ENCODE measurements at places on chromosomes 3 and 15.

DNA sequence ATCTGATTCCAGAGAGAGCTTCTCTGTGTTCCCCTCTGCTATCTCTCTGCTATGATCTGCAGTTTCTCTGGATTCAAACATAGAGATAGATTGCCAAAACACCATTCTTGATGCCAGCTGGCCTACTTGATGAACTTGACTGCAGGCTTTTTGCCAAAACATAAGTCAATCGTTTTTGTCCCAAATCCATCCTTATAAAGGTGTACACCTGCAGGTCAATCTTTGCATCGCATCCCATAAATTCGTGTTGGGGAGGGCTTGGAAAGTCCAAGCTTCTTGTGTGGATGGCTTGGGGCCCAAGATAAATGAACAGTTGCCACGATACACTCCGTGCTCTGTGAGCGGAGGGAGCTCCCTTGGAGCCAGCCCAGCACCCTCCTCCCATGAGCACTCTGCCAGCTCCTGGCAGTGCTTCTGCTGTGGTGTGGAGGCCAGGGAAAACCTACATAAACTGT, 2.7 kb downstream of the CERS3 start:
- no peak for DNase-seq

DNA sequence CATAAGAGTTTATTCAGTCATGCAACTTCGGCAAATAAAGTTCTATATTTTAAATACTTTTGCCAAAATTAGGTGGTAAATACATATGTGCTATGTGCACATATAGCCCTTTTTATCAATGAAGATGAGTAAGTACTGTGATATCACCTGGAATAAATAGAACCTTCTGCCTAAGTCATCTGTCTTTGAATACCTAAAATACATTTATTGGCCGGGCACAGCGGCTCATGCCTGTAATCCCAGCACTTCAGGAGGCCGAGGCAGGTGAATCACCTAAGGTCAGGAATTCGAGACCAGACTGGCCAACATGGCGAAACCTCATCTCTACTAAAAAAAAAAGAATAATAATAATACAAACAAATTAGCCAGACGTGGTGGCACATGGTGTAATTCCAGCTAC, 73.8 kb upstream of the FLNB start:
- DNase-seq = no peak

DNA sequence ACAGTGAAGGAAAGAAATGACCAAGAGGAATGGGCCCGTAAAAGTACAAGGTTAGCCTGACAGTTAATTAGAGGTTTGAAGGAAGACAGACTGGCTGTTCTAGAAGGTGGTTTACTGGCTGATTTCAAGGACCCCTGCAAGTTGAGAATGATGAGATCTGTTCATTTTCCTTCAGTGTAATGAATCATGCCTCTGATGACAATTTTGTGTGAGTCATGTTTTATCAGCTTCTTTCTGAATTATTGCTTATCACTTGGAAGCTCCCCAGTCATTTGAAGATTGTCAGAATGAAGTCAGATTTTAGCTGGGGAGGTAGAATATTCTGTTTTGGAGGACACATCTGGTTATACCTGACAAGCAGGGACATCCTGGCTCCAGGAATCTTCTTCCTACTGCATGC, 50.6 kb downstream of the DRD3 start:
- no peak for DNase-seq

GRCh38 chr3:183188895-183189462, 26.4 kb upstream of the LAMP3 start:
- no peak for DNase-seq

DNA sequence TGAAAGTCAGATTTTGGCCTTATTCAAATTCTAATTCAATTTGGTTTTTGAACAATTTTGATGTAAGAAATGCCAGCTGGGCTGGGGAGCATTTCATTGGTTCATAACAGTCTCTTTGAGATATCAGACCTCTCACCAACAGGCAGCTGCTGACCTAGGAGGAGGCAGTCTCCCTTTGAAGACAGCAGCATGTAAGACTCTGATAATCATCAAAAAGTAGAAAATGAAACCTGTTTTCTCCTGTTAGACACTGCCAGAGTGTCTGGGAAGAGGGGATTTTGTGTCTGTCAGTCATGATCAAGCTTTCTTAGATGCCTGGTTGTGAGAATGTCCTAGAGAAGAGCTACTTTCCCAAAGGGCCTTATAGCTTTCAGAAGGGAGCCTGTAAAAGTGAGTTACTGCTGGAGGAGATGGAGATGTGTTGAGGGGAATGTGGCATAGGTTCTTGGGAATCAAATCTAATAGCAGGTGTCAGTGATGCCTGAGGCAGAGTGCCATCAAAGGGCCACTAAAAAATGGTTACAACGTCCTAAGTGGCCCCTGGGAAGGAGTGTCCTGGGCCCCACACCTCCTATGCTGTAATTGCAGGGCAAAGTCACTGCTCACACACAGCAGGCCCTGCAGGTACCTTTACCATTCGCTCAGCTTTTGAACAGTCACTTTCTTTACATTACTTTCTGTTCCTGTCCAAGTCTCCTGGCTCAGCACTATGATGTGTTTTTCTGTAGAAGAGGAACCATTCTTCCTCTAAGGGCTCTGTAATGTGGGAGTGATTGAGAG, 43.1 kb downstream of the FSTL1 start:
- no peak for DNase-seq

GRCh38 chr3:159166899-159167586, 365.2 kb downstream of the MFSD1 start:
- no peak for DNase-seq

- DNase-seq = no peak
Observed at GRCh38 chr3:177673112-177673914, 476.0 kb upstream of the TBL1XR1 start.

DNA sequence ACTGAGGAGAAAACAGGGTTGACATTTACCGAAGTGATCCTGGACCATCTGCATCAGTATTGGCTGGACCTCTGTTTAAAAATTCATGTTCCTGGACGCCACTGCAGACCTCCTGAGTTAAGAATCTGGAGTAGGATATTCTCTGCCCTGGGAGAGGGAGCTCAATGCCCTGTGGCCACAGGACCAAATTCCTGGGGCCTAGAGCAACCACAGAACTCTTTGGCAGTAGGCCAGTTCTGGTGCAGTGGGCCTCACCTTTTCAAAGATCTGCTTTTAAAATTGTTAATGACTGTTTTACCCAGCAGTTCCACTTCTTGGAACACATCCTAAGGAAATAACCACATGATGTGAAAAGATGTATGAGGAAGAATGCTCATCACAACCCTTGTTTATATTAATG, 133.3 kb upstream of the ADPGK start:
- no peak for DNase-seq

- DNase-seq = no peak
Observed at GRCh38 chr3:140387244-140387643, 290.6 kb upstream of the TRIM42 start.

DNA sequence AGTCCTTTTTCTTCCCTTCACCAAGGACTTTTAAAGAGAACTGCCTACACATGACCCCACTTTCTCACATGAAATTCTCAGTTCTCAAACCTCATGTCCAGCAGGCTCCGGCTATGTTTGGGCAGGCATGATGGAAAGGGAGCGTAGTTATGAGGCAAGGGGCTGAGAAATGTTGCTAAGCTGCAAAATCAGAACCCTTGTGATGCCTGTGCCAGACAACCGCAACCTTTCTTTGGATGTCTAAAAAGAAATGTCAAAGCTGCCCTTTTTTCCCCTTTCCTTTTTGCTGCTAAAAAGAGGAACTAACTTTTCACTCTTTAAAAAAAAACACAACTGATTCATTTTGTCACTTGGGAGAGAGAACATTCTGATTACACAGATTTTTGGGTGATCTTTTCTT, 19.2 kb downstream of the GNB4 start:
- no peak for DNase-seq

GRCh38 chr15:27706300-27706699, 392.8 kb downstream of the OCA2 start:
- no peak for DNase-seq

- DNase-seq = no peak
Observed at GRCh38 chr3:23576379-23576959, 229.3 kb upstream of the UBE2E1 start.

- no peak for DNase-seq
Observed at GRCh38 chr15:101646672-101647071, 5.5 kb downstream of the TM2D3 start.

DNA sequence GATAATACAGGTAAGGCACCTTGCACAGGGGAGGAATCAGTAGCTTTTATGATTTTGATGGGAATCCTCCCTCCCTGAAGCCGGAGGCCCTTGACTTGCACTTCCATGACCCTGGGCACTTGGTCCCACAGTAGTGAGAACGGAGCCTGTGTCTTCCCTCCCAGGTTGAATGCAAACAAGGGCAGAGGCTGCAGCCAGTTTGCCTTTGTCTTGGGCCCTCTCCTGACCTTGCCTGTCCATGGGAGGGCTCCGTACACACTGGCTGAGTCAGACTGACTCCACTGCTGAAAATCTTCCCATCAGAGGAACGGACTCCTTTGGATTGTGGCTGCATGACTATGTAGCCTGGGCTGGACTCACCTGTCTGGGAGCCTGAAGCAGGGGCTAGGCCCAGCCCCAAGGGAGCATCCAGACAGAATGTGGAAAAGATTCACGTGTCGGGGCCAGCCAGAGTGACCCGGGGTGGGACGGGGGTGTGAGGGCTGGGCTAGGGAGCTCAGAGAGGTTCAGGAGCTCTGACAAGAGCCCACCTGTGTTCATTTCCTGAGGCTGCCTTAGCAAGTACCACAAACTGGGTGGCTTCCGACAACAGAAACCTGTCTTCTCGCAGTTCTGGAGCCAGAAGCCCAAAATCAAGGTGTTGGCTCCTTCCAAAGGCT, 9.5 kb downstream of the TBC1D21 start:
- no peak for DNase-seq

- DNase-seq = no peak
Observed at GRCh38 chr3:60585918-60586317, 665.3 kb downstream of the FHIT start.

- DNase-seq = no peak
Observed at GRCh38 chr3:123130079-123130750, 63.4 kb downstream of the PDIA5 start.

DNA sequence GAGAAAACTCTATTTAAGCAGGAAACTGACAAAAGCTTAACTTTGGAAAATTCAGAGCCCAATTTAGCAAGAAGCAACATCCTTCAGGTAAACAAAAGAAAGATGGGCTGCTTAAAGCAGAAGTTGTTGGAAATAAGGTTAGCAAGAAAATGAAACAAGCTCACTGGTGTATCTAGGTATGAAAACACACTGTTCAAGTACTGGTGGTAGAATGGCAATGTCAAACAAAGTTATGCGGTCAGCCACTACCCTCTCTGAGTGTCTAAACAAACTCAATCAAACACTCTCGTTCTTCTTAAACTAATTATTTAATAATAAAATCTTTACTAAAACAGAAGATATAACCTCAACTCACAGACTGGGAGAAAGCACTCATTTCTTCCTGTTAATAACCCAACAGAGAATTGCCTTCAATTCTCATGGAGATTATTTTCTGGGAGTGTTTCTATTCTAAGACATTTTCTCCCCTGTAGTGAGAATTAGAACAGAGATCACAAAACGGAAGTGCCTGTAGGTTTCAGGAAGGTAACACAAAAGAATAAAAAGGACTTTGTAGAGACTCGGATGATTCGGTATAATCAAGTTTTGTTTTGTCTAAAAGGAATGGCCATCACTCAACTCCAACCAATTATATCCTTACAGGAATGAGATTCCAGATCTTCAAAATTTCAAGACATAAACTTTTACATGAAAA, 28.9 kb downstream of the PRICKLE2 start:
- DNase-seq = no peak

DNA sequence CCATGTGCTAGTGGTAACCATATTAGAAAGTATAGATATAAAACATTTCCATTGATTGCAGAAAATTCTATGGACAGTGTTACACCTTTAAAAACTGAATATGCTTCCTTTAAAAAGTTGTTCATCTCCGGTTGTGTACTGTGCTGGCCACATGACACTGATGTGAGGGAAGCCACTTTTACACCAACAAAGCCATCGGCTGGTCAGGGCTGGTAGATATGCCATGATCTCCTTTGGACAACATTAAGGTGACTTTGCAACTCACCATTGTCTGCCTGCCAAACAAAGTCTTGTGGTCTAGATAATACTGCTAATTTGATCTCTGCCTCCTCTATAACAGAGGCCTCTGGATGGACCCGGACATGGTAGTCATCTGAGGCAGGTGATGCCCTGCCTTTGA, 156.0 kb upstream of the RARB start:
- no peak for DNase-seq

GRCh38 chr15:49164865-49165264, 5.2 kb upstream of the GALK2 start:
- DNase-seq = no peak

- DNase-seq = no peak
Observed at GRCh38 chr15:45394681-45395080, 16.3 kb upstream of the GATM start.

DNA sequence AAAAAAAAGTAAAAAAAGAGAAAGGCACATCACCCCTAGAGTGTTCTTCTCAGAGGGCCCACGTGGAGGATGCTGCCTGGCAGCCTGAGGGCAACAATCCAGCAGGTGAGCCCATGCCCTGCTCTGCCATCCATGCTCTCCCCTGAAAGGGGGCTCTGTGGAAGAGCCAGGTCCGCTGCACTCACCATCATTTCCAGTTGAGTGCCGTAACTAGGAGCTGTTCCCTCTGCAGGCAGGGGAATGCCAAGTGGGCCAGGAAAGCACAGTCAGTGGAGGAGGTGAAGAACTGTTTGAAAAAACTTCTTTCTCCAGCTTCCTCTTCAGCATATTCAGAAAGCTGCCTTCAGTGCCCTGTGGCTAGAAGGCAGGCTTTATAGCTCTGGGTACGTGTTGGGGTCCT, 84.1 kb downstream of the ABHD5 start:
- no peak for DNase-seq

DNA sequence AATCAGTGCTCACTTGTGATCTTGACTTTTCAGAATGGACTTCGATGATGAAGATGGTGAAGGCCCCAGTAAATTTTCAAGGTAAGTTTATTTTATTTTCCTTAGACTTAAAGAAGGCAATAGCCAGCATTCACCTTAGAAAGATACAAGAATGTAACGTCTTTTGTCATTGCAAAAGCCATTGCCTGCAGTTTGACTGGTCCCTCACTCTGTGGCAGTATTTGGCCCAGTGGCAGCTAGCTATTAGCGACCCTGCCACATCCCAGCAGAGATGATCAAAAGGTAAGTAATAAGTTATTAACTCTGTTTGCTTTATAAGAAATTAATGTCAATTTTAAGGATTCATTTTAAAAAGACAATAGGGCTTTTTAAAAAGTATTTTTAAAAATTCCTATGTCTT, 53.7 kb downstream of the ARNT2 start:
- DNase-seq = no peak

GRCh38 chr3:47577583-47578118, 1.0 kb downstream of the CSPG5 start:
- no peak for DNase-seq

DNA sequence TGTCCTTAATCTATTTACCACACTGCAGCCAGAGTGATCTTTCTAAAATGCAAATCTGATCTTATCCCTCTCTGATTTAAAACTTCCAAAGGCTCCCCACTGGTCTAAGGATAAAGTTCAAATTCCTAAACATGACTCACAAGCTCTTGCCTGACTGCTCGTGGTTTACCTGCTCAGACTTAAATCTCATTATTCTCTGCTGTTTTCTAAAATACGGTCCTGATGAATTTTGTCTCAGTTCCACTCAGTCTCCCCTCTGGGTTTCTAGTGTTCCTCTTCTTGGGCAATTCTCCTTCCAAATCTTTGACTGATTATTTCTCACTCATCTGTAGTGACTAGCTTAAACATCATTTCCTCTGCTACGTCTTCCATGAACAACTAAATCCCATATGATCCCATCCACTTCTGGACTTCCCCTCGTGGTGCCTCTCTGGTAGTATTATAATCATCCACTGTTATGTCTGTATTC, 108.3 kb downstream of the P3H2 start:
- DNase-seq = no peak

GRCh38 chr15:76057332-76058000, 2.3 kb upstream of the TMEM266 start:
- DNase-seq = no peak
